ENCODE measurements at places on chromosomes 7 and 10.

DNA sequence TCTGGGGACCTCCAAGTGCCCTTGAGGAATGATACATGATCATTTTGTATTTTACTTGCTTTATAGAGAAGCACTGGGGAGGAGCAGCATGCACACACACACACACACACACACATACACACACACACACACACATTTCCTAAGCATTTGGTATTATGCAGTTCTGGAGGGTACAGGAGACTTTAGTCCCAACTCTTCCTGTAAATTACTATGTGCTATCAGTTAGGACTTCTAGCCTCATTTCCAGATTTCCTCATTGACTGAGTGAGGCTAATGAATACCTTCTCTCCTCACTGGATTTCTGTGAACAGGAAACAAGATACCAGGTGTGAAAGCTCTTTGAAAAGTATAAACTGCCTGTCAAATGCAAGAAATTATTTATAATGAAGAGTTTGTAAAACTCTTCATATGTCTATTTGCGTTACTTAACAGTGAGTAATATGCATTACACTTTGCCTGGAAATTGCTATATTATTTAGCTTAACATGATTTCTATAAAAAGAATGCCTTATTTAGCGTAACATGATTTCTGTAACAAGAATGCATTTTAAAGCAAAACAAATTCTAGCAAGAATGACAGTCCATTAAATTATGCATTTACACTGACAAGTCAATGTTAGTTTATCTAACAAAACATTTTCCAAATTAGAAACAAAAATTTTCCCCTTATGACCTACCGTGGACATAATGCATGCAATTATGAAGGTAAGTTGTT, 34.2 kb downstream of the ACTA2 start:
- no peak for DNase-seq

GRCh38 chr10:529468-530230, 159.8 kb downstream of the DIP2C start:
- DNase-seq = no peak

DNA sequence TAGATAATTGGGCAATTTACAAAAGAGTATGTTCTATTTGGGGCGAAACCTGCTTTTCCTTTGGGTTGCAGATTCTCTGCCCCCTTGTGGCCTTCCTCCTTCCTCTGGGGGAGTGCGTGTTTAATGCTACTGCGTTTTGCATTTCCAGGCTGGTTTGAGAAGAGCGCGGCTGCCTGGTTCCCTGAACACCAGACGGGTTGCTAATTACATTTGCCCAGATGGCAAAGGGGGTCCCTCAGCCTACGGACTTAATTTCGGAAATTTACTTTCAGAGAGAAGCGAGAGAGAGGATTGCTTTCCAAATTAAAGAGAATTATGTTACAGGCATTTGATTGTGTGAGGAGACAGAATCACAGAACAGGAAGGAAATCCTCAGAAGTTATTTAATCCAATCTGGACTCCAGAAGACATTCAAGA, 91.9 kb upstream of the JAZF1 start:
- no peak for DNase-seq

DNA sequence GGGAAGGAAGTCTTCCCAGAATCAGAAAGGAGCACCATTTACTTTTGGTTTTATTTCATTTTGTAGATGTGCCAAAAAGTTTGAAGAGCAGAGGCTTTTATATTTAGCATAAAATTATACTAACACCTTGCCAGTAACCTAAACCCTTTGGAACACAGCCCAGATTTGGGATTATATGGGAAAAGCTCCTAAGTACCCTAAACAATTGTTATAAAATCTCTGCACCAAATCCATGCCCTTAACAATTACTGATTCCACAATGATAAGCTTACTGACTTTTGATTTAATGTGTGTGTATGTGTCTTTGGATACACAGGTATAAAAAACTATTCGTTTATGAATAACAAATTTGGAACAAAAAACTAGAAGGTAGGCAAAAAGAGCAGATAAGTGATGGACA, 39.0 kb upstream of the TMEM229A start:
- no peak for DNase-seq

- DNase-seq = no peak
Measured at GRCh38 chr7:27097686-27098577, 2.1 kb upstream of the HOXA1 start.

- DNase-seq = peak; percentile 15
Measured at GRCh38 chr7:128236924-128237586, 4.0 kb upstream of the LEP start.

DNA sequence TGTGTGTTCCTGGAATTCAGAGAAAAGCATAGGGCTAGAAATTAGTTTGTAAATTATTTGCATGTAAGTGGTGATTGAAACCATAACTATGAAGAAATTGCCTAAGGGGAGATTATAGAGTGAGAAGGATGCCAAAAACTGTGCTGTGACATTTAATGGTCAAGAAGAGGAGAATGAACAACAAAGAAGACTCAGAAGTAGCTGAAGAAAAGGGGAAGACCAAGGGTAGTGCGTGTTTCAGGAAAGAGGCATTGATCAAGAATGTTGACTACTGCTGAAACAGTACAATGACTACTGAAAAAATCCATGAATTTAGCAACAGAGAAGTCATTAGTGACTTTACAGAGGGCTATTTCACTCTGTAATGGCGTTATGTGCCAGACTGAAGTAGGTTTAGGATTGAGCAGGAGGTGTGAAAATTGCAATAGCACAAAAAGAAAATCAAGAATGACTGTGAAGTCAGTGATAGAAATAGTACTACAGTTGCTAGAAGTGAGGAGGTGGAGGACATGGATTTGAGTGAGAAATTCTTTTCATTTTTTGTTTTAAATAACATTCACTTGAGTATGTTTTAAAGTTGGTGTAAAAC, 28.9 kb upstream of the SAMD9L start:
- no peak for DNase-seq

GRCh38 chr10:29204070-29204800, 84.6 kb upstream of the LYZL1 start:
- DNase-seq = no peak

GRCh38 chr7:75817116-75817515, 3.5 kb upstream of the CCL24 start:
- no peak for DNase-seq

DNA sequence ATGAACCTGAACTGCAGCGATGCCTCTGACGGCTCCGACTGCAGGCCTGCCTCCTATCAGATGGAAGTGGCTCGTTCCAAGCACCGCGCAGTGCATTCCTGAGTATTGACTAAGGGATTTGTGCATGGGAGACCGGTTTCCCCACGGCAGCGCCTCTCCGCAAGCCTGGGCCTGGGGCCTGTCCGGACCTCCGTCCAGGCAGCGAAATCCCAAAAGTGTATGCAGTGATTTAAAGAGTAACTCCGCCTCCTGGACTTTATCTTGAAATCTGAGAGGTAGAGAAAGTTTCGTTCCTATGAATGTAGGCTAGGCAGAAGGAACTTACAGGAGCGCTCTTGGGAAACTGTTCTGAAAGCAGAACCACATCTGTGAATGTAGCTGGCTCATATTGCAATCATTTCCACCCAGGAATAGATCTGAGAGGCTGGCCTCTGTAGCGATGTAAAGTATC, 106.2 kb upstream of the CELF2 start:
- DNase-seq = peak; percentile 99

DNA sequence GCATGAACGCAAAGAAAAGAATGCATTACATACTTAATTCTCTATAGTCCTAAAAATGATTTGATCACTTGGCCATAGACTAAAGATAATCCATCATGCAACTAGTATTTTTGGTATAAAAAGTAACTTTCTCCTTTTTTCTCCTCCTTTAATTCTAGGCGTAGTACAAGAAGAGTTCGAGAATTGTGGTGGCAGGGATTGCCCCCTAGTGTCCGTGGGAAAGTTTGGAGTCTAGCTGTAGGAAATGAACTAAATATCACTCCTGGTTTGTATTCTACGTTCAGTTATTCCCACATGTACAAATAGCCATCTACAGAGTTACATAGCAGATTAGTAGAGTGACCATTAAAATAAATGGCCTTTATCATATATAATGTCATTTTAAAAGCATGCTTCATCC, 45.5 kb upstream of the HELLS start:
- DNase-seq = no peak

DNA sequence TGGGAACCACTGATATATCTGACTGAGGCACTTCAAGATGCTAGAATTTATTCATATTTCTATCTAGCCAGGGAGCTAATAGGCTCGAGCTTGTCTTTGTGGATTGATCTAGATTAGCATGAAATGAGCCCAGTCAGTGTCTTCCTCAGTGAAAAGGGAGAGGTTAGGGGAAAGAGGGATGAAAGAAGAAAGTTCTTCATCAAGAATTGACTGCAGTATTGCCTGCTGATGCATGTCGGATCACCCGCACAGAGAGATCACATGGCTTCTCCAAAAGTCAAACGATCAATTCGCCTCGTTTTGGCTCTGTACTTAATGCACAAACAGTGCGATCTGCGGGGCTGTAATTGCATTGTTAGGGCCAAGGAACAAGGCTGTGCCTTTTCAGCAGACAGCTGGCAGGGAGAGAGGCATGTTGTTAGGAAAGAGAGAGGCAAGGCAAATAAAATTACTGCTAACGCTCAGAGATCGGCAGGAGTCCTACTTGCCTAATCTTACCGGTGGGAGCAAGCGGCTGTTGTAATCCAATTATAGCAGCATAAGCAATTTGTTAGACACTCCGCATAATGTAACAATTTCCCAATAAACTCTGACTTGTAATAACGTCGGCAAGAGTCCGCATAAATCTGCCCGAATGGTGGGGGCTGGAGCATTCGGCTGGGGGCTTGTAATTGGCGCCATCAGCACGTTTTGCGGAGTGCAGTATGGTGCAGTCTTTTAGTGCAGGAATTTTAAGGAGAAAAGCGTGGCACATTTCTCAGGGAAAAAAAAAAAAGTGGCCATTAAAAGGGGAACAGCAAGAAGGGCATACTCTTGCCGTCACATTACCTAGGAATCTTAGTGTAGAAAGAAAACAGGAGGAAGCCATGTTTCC, 102.1 kb downstream of the POLL start:
- DNase-seq = no peak

- no peak for DNase-seq
Measured at GRCh38 chr7:41834805-41835694, 132.2 kb upstream of the INHBA start.

GRCh38 chr7:140624392-140625191, 16.0 kb downstream of the DENND2A start:
- no peak for DNase-seq

DNA sequence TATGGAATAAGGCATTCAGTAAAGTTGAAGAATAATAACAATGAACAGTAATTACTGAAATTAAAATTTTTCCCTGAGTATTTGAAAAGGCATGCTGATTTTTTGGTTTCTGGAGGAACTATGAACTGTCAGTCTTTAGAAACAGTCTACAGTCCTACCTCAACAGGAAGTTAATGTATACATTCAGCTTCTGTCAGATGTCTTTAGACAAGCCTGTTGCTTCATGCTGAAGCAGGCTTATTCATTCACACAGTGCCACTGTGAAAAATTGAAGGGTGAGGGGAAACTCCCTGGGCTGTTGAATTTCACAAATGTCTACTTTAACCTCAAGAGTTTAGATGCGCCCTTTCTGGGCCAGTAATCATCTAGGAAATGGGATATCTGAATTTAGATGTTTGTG, 3.5 kb downstream of the NRF1 start:
- no peak for DNase-seq

GRCh38 chr7:107725138-107725740, 18.7 kb upstream of the CBLL1 start:
- no peak for DNase-seq

DNA sequence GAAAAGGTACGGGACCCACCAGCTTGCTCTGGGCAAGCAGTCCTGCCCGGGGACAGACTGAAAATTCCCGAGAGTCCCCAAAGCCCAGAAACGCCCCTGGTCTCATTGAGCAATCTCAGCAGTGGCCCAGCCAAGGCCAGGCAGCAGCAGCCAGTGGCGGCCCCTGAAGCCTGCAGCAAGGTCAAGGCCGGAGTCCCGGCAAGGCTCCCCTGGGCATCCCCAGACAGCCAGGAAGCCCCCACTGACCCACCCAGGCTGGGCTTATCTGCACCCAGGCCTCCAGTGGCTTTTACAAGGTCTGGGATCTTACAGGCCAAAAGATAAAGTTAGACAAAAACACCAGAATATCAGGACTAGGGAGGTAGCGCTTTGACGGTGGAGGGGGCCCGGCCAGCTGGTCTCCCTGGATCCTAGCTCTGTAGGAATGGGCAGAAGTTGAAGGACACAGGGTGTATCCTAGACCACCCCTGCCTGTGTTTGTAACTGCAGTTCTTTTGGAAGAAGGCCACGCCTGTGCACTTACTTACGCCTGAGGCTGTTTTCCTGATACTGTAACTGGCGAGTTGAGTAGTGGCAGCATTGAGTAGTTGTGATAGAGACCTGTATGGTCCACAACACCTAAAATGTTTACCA, 130.5 kb upstream of the NPS start:
- no peak for DNase-seq

GRCh38 chr7:44535348-44536064, 5.6 kb downstream of the NPC1L1 start:
- no peak for DNase-seq

GRCh38 chr7:22319424-22320403, 37.2 kb downstream of the RAPGEF5 start:
- no peak for DNase-seq

GRCh38 chr7:14000247-14000646, 10.8 kb upstream of the ETV1 start:
- DNase-seq = no peak

- DNase-seq = no peak
Measured at GRCh38 chr7:41536122-41536872, 166.6 kb downstream of the INHBA start.

Data from T1000 (cell line).